ENCODE measurements at places on chromosomes 16 and 17. TPM values are rescaled to one million over a fixed set of nuclear protein-coding genes. Genes with fewer than 3 reads are reported as not detected.

MYH2 gene
- not detected for total RNA-seq

IGSF6 gene
- total RNA-seq, result 2.3 TPM

KRTAP17-1 gene
- total RNA-seq, result not detected

TEX19 gene
- total RNA-seq, result not detected

KCNJ18 gene
- total RNA-seq, result not detected

CYBC1 gene
- 199 TPM for total RNA-seq

RTN4RL1 gene
- total RNA-seq, result not detected

SLC7A5 gene
- total RNA-seq, result 6.0 TPM

TMUB2 gene
- total RNA-seq, result 41.6 TPM

HASPIN gene
- total RNA-seq, result 18.5 TPM

TBC1D3K gene
- total RNA-seq, result not detected

WSCD1 gene
- total RNA-seq, result 0.27 TPM

ZNF594 gene
- total RNA-seq, result 35.5 TPM

OR2C1 gene
- total RNA-seq, result 0.50 TPM

PIRT gene
- not detected for total RNA-seq

MEAK7 gene
- total RNA-seq, result 11.0 TPM

CCDC200 gene
- 0.72 TPM for total RNA-seq

MYO15A gene
- total RNA-seq, result 0.38 TPM

KRT25 gene
- total RNA-seq, result not detected

Measured in naive thymus-derived CD4-positive, alpha-beta T cell (primary cell).